ENCODE measurements at places on chromosomes 5 and 9.

DNA sequence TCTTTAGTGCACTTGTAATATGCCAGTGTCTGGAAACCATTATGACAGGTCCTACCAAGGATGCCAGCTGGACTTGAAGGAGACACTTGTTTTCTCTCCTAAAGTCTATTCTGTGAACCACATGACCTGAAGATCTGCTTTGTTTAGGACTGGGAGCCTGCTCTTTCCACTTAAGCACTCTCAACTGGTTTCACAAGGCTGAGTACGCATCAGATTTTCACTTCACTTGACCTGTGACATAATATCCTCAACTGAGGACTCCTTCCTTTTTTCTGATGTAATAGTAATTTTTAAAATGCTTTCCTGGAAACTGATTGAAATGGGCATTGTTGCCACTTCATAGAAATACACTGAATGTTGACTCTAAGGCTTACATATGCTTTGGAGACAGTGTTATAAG, 52.2 kb downstream of the PDE8B start:
- DNase-seq, result no peak

DNA sequence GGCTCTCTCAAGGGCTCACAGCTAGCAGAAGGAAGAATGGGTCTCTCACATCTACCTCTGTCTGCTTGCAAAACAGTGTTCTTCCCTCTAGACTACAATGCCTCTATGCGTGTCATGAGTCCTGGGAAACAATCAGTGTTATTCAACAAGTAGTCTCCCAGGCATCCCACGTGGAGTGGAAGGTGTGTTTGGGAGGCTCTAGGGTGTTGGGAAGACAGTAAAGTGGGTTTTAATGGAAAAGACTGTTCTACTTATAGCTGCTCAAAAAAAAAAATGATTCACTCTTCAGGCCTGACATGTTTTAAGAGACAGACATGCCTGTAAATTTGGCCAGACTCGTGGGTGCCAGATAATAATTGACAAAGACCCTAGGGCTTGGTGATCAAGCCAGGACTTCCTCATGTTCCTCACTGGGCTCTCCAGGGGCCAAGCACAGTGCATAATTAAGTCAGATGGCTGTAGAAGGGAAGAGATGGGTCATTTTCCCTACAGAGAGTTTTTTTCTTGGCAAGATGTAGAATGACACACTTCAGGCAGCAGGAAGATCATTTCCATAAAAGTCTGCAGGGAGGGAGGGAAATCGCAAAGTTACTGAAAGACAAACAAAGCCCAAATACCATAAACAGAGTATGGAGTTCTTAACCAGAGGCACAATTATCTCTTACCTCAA, 246.4 kb downstream of the ACTL7B start:
- no peak for DNase-seq

DNA sequence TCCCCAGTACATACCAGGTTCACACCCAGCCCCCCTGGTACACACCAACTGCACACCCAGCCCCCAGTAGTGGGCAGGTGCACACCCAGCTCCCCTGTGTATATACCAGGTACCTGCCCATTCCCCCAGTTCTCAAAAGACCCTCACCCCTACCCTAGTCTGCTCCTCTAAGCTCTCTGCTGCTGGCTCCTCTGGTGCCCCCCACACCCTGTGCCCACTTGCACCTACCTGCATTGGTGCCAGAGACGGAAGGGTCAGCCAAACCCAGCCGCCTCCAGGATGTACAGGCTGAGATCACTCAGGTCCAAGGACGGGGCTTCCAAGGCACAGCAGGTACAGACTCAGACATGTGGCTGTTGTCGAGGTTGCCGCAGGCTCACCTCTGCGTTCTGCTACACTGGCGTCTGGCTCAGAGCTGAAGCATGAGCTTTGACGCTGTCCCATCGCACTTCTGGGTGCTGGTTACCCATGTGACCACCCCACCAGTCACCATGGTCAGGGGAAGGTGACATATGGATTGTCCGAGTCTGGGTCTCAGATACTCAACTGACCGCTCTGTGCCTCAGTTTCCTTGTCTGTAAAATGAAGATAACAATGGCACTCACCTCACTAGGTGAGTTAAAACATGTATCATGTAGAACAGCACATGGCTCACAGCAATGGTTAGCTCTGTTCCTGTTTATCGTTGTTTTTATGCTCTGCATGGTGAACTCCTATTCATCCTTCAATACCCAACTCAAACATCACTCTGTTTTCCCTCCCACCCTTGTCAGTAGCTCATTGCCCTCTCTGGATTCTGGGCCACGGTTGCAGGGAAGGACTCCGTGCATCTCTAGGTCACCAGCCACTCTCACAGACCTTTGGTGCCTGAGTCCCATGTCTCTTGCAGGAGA, 45.3 kb upstream of the SUSD3 start:
- no peak for DNase-seq

DNA sequence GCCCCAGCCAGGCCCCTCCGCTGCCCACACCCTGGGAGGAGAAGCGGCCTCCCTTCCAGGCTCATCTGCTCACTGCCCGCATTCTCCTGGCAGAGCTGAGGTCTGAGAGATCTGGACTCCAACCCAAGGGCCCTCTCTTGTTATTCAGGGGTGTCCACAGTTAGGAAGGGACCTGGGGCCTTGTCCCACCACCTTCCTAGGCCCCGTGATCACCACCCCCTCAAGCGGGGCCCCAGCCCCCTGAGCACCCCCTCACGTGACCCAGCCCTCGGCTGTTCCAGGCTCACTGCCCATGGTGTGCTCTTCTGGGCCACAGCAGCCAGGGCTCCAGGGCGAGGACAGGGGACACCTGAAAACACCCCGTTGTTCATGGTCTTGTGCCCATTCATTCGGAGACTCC, 48.7 kb downstream of the NEURL1B start:
- DNase-seq, result no peak

- no peak for DNase-seq
Observed at GRCh38 chr5:74596927-74597326, 43.6 kb downstream of the ENC1 start.
